ENCODE measurements at places on chromosomes 3 and 15. TPM values are rescaled to one million over a fixed set of nuclear protein-coding genes. Genes with fewer than 3 reads are reported as not detected.

CD200 gene
- total RNA-seq = 38.8 TPM

EBLN2 gene
- total RNA-seq = 8.5 TPM

DNA sequence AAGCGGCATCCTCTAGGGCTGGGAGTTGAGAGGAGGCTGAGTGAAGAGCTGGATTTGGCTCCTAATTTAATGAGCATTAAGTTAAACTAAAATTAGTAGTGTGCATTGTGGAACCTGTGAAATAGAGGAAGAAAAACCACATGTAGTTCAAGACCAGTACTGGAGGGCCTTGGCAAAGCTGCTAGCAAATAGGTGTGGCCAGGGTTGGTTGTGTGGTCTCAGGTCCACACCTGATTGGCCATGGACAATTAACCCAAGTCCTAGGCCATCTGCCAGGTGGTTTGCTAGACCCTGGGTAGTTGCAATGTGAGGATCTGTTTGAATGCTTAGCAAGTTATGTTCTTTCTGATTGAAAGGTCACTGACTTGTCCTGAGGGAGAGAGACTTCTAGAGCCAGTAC lies 275.5 kb downstream of the PDCD6IP start:
- DNase-seq = no peak

- no peak for DNase-seq
Observed at GRCh38 chr3:127182848-127183714, 9.8 kb upstream of the PRR23E start.

FANCI gene
- total RNA-seq = 19.7 TPM

DNA sequence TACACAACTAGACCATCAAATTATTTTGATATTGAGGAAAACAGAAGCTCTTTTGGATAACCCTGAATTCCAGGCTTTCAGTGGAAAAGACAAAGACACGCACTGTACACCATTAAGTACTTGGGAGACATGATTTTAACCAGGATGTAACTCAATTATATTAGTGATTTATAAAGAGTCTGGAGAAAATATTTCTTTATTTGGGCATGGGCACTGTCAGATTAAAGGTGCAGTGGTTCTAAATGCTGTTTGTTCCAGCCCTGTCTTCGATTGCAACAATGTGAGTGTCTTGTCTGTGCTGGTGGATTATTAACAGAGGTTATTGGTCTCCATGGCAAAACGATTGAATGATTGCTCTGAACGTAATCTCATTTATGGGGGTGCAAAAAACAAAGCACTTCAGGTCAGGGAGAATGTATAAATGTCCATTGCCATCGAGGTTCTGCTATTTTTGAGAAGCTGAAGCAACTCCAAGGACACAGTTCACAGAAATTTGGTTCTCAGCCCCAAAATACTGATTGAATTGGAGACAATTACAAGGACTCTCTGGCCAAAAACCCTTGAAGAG lies at the start of gene TM4SF4:
Gene TM4SF4 (plus strand): TSS at position 448 of the 568 bp plus-strand sequence. CDS start 181 bp downstream, outside the sequence.
- DNase-seq = no peak

DNA sequence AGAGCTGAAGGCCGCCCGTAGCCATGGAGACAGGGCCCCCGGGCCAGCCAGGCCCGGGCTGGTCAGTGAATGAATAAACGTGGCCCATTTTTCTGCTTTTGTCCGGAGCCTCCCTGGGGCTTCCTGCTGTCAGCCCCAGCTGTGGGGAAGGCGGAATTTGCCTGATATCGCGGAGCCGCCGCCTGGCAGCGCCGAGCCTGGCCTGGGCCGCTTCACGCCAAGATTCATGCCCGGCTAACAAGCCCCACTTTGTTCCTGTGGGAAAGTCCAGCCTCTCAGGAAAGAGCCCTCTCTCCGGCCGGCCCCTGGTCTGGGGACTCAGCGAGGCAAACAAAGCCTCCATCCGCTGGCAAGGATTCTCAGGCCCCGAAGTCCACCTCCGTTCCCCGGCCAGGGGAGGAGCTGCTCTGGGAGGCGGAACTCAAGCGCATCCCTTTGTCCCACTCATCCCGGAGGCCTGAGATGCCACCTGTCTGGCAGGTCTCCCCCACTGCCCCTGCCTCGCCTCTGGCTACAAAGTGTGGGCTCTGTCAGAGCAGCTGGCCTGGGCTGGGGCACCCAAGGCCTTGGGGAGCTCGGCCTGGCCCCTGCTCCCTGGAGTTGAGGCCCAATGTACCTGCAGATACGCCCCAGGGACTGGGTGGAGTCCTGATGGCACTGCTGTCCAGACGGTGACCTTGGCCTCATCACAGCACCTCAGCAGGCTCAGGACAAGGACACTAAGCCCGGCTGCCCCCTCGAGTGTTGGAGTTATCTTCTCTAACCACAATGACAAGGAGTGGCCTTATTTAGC lies 51.6 kb upstream of the SLC6A11 start:
- DNase-seq = no peak

DNA sequence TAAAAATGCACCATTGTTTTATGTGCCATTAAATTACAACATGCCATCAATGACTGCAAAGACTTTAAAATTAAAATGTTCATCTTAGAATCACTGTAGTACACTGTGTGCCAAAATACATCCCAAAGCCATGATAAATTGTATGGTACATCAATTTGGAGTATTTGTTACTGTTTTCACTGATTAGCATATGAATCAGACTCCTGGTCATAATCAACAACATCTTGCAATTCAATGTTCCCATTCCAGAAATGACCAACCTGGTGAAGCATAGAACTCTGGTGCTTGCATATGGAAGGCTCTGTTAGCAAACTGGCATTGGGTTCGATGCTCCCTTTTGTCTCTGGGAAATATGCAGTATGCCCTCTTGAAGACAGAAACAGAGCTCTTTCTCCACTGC lies 22.5 kb downstream of the LYSMD2 start:
- DNase-seq = no peak

- DNase-seq = no peak
Observed at GRCh38 chr3:73179601-73180000, 118.1 kb downstream of the EBLN2 start.

GRCh38 chr3:46953234-46954010 lies 23.1 kb downstream of the CCDC12 start:
- DNase-seq = no peak

DNA sequence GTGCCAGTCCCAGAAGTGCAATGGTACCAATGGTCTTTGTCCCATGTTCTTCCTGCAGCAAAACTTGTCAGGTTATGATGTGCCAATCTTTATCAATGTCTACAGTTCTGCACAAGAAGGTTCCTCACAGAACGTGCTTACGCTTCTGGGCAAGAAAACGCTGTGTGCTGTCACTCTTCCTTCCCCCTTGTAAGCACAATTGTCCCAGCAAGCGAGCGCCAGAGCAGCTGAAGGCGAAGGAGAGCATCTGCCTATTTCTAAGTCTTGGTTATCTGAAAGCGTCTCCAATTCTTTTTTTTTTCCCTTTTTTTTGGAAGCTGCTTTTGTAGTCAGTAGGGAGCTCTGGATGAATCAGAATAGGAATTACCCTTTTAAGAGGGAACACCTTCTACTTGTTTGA lies 514.4 kb downstream of the FGF12 start:
- no peak for DNase-seq

- DNase-seq = no peak
Observed at GRCh38 chr3:169558371-169558770, 105.1 kb downstream of the MECOM start.

ARHGAP31 gene
- total RNA-seq = 27.9 TPM

GRCh38 chr3:55826731-55827496 lies 339.8 kb upstream of the WNT5A start:
- no peak for DNase-seq

GRCh38 chr15:79004336-79004735 lies 59.5 kb upstream of the CTSH start:
- DNase-seq = no peak

MYZAP gene
- total RNA-seq = 9.3 TPM

GRCh38 chr3:76021376-76021775 lies 236.0 kb upstream of the ZNF717 start:
- DNase-seq = no peak

DNA sequence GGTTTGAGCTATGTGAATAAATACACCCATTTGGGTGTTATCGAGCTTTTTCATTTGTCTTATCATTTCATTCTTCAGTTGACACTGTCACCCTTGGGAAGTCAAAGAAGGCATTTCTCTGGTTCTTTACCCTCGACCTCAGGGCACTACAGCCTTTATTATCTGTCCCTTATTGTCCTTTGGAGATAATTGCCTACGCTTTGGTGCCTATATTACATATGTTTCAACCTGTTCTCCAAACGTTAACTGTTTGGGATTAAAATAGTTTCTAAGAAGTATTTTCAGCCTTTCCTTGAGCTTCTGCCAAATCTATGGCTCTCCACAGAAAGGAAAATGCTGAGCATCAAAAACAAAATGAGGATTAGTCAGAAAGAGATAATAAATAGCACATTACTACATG lies 395.4 kb upstream of the ADAMTS9 start:
- DNase-seq = no peak

RASA2 gene
- total RNA-seq = 19.2 TPM

GRCh38 chr15:64754663-64755426 lies 20.5 kb downstream of the RBPMS2 start:
- no peak for DNase-seq

DNA sequence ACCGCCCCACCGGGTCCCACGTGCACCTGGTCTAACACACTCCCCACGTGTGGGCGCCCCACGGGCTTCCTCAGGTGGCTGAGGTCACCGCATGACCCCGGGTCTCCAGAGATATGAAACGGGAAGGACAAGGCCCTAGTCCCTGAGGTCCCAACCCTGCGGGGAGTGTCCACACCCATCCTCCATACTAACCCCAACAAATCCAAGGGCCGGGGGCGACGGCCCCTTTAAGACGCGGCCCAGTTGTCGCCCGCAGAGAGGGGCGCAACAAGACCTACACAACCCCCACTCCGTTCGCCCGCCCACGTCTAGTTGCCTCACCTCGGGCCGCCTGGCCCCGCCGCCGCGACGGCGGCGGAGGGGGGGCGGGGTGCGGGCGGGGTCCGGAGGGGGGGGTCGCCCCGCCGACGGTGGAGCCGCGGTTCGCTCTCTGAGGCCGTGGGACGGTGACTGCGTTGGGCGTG lies 396 bp downstream of the INO80 start:
- DNase-seq = peak; percentile 10

COL7A1 gene
- total RNA-seq = 28.6 TPM

STAB1 gene
- total RNA-seq = 38.3 TPM

THUMPD3 gene
- total RNA-seq = 49.4 TPM

DNA sequence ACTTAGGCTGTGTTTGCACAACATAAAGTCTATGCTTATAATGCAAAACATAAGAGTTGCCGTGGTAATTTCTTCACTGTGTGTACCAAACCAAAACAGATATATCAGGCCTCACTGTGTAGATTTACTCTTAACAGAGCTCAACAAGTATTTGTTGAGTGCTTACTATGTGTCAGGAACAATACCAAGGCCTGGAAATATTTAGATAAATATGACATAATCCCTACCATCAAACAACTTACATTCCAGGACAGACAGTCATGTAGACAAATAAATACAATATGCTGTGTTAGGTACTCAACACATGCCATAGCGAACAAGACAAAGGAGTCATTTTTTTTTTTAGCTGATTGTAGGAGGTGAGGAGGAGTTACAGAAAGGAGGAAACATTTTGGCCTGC lies 554.0 kb downstream of the NSUN3 start:
- no peak for DNase-seq

GRCh38 chr15:93913310-93913709 lies 318.1 kb upstream of the MCTP2 start:
- DNase-seq = no peak

CAV3 gene
- 0.30 TPM for total RNA-seq

DNA sequence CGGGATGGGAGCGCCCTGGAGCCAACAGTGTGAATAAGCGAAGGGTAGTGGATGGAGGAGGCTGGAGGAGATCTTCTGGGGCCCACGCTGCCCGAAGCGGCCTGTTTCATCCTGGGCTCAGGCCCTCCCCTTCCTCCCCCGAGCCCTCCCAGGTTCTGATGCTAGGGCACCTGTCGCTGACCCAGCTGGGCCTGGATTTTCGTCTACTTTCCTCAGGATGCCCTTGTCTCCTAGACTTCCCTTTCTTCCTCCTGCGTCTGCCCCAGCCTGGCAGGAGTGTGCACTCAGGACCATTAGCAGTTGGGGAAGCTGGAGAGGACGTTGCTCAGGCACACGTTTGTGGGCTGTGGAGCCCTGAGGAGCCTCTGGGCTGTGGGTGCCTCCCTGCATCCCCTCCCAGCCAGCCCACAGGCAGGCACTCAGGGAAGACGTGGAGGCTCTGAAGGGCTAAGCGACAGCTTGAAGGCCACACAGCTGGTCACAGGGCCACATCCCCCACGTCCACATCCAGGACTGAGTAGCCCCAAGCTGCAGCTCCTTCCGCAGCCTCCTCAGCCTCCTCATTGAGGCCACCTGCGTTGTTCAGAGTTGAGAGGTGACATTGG lies 23.9 kb upstream of the PIGZ start:
- DNase-seq = no peak

WNT7A gene
- 5.0 TPM for total RNA-seq

ZNF662 gene
- total RNA-seq = 15.8 TPM

C3orf85 gene
- not detected for total RNA-seq

BMF gene
- 10.3 TPM for total RNA-seq

CCRL2 gene
- 3.9 TPM for total RNA-seq

GRCh38 chr15:35444557-35445204 lies 101.3 kb downstream of the DPH6 start:
- no peak for DNase-seq

EIF4A2 gene
- total RNA-seq = 784 TPM

DNA sequence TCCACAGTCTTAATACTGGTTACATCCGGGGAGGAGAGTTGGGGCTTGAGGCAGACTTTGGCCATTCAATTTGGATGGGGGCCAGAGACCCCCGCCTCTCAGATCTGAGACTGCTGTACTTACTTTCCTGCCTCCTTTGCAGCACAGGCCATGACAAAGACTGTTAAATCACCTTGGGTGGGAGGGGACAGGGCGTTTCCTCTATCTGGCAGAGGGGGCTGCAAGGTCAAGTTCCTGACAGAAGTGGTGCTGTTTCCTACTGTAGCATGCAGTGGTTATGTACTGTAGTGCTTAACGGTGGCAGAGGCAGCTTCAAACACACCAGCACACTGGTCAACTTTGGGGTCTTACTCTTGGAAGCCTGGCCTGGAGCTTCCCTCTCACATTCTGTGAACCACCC lies 261.2 kb upstream of the LRRFIP2 start:
- DNase-seq = no peak

DNA sequence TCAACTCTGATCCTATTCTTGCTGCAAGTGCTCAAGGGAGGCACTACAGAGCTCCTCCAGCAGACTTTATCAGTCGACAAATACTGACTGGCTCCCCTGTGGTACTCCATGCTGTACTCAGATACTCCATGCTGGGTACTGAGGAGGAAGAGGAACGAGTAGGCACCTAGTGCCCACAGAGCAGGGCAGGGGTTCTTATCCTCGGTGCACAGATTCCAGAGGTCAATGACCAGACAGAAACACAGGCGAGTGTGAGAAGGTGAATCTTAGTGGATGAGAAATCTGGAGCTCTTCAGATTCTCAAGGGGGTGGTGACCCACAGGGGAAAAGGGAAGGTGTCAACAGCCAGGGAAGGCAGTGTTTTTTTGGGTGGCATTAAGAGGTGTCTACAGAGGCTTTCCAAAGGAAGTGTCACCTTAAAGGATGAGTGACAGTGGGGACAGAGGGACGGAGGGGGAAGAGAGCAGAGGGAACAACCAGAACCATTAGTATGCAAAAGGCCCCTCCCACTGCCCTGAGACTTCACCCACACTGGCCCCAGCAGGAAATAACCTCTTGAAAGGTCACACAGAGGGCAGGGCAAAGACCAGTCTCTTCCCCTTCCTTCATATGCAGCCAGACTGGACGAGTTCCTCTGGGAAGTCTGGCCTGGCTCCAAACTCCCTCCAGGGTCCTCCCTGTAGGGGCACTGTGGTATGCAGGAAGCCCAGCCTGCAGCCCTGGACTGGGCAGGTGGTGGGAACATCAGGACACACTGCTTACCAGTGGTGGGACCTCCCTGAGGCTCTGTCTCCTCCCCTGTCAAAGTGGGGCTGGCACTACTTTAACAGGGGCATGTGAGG lies 27.5 kb downstream of the CCDC12 start:
- no peak for DNase-seq

CDCP1 gene
- 0.44 TPM for total RNA-seq

NIPA2 gene
- total RNA-seq = 51.6 TPM
